ENCODE measurements at places on chromosomes 7 and 10.

DNA sequence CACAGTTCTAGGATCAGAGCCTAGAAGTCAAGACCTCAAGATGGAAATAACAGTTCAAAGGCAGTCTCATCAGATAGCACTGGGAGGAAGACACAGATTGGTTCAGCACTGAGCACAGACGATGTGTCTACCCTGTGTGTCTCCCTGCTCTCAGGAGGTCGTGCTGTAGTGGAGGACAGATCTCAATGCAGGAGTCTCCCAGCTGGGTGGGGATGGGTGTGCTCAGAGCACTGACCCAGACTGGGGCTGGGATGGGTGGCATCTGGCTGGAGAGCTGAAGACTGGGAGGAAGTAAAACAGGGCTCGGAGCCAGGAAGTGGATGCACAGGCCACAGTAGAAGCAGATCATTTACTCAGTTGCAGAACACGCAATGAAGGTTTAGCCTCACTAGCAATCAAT lies 69.5 kb upstream of the GDF10 start:
- DNase-seq = no peak

GRCh38 chr10:49086889-49087288 lies 28.4 kb downstream of the VSTM4 start:
- no peak for DNase-seq

GRCh38 chr10:116912162-116912561 lies 62.9 kb downstream of the ENO4 start:
- DNase-seq = no peak

GRCh38 chr10:102131286-102132170 lies 1.3 kb upstream of the PPRC1 start:
- no peak for DNase-seq

GRCh38 chr10:8665322-8665721 lies 610.8 kb downstream of the GATA3 start:
- no peak for DNase-seq

GRCh38 chr7:16315280-16315679 lies 106.1 kb downstream of the CRPPA start:
- DNase-seq = no peak

DNA sequence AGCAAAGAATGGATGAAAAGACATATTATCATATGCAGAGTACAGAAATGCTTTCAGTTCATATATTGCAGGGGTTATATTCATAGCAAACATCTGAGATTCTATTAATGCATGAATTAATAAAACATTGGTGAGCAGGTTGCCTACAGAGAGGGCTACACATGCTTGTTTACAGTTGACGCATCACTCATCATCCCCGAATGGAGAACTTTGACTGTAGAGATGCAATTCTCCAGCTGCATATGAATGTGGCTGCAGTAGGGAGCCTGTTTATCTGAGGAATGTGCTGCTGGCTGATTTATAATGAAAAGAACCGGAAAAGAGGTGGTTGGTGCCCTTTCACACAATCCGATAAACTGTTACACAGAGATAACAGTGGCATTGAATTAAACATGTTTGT lies 116.5 kb downstream of the GRM3 start:
- no peak for DNase-seq

- DNase-seq = no peak
These were observed 90.2 kb downstream of the SH3PXD2A start for GRCh38 chr10:103765168-103765567.

GRCh38 chr10:34018129-34018528 lies 683.7 kb upstream of the NRP1 start:
- no peak for DNase-seq

DNA sequence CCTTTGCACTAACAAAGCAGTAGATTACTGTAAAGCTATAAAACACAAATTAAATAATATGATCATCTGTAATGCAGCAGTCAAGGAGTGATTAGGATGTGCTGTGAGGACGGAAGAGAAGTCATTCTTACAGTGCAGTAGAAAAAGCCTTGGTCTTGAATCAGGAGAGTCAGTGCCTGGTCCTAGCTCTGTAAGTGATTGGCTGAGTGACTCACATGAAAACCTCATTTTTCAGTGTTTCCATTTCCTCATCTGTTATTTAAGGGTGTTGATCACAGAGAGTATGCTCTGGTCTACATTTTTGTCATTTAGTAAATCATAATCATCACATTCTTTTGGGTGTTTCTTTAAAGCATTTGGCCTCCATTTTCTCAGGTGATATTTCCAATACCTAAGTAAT lies 717.8 kb downstream of the LRMDA start:
- no peak for DNase-seq

DNA sequence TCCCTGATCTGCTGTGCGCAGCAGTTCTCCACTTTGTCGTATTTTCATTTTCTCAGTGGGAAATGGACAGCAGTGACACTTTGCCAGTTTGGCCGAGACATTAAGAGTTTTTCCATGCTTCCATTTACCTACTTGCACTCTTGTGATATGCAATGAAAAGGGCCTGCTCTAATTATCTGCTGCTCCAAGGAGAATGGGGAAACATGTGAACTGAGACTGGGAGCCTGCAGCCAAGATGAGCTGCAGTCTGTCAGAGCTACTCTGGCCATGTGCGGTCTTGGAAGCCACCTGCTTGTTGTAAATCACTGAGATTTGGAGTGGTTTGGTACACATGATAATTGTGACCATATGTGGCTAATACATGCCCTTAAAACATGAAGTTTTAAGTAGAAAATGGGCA lies 586.6 kb upstream of the POT1 start:
- DNase-seq = no peak

DNA sequence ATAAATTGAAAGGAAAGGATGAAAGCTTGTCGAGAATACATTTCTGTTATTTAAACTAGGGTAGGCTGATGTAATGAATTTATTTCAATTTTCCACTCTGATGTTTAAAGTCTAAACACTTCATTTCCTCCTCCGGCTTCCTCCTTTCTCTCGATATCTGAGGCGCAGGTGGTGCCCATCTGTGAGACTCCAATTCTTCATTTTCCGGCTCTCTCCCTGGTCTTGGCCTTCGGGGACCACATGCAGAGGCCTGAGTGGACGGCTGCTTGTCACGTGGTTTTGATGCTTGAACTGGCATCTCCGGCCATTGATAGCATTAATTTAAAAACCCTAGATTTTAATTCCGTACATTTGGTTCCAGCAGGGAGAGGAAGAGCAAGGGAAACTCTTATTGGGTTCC lies 5.8 kb upstream of the ADARB2 start:
- no peak for DNase-seq

- no peak for DNase-seq
These were observed 25.4 kb upstream of the HIBADH start for GRCh38 chr7:27688056-27688455.

GRCh38 chr10:102919246-102919959 lies 1.3 kb downstream of the CNNM2 start:
- DNase-seq = no peak

DNA sequence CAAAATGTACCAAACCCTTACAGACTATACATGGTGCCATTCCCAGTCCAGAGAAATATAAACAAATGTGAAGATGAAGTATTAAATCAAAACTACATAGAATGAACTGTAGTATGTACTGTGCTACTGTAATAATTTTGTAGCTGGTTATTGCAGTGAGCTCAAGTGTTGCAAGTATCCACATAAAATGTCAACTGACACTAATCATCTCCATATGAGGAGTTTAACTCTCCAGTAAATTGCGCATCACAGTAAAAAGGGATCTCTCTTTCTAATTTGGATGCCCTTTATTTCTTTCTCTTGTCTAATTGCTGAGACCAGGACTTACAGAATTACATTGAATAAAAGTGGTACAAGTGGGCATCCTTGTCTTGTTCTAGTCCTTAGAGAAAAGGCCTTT lies 165.5 kb downstream of the CPED1 start:
- DNase-seq = no peak
